Muscle of arm (tissue), 14 donors: ENCODE measurements at places on chromosomes 1 and 21. TPM values are rescaled to one million over a fixed set of nuclear protein-coding genes. Genes with fewer than 3 reads are reported as not detected.

GON4L gene
- polyA plus RNA-seq = 33.8 TPM

DARS2 gene
- polyA plus RNA-seq = 16.6 TPM

ZSWIM5 gene
- polyA plus RNA-seq = not detected

SFN gene
- polyA plus RNA-seq = 0.33 TPM

RHOU gene
- polyA plus RNA-seq = 30.2 TPM

ARV1 gene
- 18.8 TPM for polyA plus RNA-seq

ZNF593OS gene
- polyA plus RNA-seq = 1.4 TPM

FOXO6 gene
- not detected for polyA plus RNA-seq

ADAMTS1 gene
- 27.5 TPM for polyA plus RNA-seq

AUNIP gene
- polyA plus RNA-seq = not detected

ATF3 gene
- polyA plus RNA-seq = not detected

SF3B4 gene
- polyA plus RNA-seq = not detected

ATAD3B gene
- 10.7 TPM for polyA plus RNA-seq

MAP3K21 gene
- polyA plus RNA-seq = 0.37 TPM

DCST2 gene
- not detected for polyA plus RNA-seq

SPATA1 gene
- polyA plus RNA-seq = 1.1 TPM

APCS gene
- not detected for polyA plus RNA-seq

RGS4 gene
- 2.3 TPM for polyA plus RNA-seq

MAP10 gene
- 3.0 TPM for polyA plus RNA-seq

PLA2G5 gene
- polyA plus RNA-seq = 0.38 TPM

FCRL6 gene
- not detected for polyA plus RNA-seq

PROK1 gene
- polyA plus RNA-seq = not detected

SLAMF9 gene
- polyA plus RNA-seq = not detected

UHMK1 gene
- 34.3 TPM for polyA plus RNA-seq

LRRC71 gene
- polyA plus RNA-seq = 0.56 TPM
